ENCODE measurements at places on chromosomes 6 and 20.

- no peak for DNase-seq
Observed at GRCh38 chr20:48825566-48825920, 2.3 kb downstream of the PREX1 start.

GRCh38 chr6:47974106-47974505 lies 136.9 kb downstream of the PTCHD4 start:
- no peak for DNase-seq

- no peak for DNase-seq
Observed at GRCh38 chr20:57381596-57382503, 9.3 kb upstream of the RBM38 start.

- no peak for DNase-seq
Observed at GRCh38 chr20:59171986-59172385, 8.4 kb downstream of the ZNF831 start.

DNA sequence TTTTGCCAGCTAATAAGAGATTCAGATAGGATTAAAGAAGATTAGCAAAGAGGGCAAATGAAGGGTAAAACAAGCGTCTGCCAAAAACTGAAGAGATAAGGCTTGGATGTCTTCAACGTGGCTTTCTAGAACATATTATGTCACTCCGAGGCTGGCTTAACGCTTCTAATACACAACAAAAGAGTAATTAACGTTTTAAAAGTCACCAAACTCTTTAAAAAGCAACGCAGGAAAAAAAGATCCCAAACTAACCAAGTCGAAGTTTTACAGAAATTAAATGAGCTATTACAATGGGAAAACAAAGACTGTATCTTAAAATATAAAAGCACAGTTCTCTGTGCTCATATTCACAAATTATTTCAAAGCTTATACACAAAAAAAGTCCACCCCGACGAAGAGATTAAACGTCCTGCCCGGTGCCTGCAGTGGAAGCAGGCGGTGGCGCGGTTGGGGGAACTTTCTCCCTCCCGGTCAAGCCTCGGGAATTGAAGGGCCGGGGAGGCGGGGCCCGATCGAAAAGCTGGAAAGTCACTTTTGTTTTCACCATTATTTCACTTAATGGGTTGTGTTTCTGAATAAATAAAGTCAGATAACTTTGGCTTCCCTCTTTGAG lies 1.2 kb downstream of the MAK start:
- DNase-seq: no peak

DNA sequence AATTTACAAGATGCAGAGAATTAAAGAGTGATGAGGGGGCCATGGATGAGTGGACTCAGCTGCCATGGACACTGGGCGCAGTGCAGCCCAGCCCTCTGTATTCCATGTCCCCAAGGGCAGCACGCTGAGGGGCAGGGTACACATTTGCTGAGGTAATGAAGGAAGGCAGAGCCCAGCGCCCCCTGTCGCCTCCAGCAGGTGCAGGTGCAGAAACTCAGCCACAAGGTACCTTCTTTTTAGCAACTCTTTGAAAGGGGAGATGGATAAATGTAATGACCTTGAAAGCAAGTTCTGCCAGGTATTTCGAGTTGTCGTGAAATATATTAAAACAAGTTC lies 7.1 kb downstream of the CD93 start:
- DNase-seq: no peak

DNA sequence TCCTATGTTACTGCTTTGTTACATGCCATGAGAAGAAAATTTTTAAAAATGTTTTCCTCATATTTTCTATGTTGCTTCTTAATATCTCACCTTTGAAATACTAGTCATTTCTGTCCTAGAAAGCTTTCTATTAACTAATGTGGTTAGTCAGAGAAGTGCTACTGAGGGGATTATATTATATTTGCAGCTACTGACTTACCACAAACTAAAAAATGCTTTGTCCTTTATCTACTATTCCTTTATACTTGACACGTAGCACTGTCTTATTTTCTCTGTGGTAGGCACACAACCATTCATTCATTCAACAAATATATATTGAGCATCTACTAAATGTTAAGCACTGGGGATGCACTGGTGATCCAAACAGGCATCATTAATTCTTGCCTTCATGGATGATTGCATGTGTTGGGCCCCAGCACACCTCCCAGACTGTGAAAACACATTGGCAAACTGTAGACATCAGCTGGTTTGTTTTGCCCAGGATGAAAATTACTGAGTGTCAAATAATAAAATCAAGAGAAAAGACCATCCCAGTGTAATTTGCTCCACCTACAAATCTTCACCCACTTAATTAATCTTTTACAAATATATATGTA lies 10.7 kb upstream of the MLIP start:
- no peak for DNase-seq

DNA sequence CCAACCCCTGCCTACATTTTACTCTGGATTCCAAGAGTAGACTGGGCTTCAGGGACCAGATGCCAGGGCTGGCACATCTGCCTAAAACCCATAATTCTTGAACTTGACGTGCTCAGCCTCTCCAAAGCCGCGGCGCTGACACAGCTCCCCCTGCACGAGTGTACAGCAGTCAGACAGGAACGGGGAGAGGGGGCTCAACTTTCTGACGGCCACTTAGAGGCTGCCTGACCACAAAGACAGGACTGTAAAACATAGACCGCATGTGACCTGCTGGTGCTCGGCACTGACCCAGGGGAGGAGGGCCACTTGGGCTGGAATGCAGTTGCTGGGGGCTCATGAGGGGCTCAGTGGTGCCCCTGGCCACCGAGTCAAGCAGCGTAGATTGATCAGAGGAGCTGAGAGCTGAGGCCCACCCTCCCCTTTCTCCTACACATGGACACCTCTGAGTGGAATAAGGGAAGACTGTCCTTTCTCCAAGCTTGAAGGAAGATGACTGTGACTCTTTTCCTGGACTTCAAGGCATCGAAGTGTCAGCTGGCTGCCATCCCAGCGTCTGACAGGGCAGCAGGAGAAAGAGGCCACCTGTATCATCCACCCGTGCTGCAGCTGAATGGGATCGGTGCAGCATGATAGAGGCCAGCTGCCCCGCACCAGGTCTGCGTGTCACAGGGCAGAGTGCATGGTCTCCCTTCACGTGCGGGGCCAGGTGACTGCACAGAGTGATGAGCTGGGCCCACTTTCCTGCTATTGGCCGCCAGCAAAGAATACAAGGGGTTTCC lies 171.3 kb upstream of the AGPAT4 start:
- DNase-seq: no peak

DNA sequence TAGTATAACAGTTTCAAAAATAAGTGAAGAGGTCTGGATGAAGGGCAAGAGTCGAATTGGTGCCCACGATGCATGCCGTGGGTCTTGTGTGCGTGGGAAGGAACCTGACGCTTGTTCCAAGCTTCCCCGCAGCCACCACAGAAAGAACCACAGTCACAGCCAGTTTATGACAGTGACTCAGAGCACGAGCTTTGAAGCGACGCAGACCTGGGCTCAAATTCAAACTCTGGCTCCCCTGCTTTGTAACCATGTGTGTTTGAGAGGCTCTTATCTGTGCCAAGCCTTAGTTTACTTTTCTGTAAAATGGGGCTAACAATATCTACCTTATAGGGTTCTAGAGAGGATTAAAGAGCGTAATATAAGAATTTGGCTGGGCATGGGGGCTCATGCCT lies 65.5 kb downstream of the SYNJ2 start:
- DNase-seq: no peak

DNA sequence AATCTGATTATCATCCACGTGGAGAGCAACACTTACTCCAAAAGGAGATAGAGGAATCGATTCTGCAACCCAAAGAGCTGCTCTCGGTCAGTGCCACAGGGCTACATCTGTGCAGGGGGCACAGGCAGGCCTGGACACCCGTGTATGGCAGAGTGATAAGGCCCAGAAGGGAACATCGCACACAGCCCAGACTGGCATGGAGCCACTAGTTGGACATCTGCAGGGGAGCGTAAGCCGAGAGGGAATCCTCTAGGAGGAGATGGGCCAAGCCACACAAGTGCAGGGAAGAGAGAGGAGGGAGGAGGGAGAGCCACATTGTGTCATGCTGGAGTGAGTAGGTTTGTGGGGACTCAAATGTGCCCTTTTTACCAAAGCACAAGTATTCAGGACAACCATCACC lies 50.4 kb upstream of the ENTPD6 start:
- DNase-seq: no peak

DNA sequence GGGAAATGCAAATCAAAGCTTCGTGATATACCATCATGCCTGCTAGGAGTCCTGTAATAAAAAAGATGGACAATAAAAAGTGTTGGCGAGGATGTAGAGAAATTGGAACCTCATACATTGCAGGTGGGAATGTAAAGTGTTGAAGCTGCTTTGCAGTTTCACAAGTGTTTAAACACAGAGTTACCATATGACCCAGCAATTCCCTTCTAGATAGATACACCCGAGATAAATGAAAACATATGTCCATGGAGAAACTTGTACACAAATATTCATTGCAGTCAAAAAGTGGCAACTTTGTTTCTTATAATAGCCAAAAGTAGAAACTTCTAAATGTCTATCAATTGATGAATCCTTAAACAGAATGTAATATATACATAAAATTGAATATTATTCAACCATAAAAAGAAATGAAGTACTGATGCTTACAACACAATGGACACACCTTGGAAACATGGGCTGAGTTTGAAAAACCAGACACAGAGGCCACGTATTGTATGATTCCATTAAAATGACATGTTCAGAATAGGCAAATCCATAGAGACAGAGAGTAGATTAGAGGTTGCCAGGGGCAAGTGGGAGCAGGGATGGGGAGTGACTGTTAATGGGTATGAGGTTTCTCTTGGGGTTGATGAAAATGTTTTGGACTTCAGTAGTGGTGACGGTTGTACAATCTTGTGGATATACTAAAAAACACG lies 20.8 kb upstream of the ERVFRD-1 start:
- no peak for DNase-seq

GRCh38 chr6:13487122-13488014 lies at the start of gene GFOD1:
GFOD1 (minus strand) TSS chr6:13487600; CDS start chr6:13486890, 710 bp downstream.
- peak; percentile 55 for DNase-seq

DNA sequence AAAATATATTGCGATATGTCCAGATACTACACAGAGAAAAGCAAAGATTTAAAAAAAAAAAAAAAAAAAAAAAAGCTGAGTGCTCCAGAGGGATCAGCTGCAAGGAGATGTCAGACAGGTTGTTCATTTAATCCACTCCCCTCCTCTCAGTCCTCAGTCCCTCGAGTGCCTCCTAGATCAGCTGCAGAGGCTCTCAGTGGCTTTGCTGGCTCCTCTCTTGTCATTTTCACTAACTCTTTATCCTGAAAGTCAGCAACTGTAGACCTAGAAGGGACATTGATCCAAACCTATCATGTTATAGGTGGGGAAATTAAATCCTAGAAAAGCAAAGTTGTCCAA lies 61.6 kb downstream of the KIAA0319 start:
- DNase-seq: no peak

- DNase-seq: no peak
Observed at GRCh38 chr6:29014729-29015608, 9.9 kb upstream of the ZNF311 start.

Measured in pulmonary artery endothelial cell (primary cell).